ENCODE measurements at places on chromosomes 1 and 21.

DNA sequence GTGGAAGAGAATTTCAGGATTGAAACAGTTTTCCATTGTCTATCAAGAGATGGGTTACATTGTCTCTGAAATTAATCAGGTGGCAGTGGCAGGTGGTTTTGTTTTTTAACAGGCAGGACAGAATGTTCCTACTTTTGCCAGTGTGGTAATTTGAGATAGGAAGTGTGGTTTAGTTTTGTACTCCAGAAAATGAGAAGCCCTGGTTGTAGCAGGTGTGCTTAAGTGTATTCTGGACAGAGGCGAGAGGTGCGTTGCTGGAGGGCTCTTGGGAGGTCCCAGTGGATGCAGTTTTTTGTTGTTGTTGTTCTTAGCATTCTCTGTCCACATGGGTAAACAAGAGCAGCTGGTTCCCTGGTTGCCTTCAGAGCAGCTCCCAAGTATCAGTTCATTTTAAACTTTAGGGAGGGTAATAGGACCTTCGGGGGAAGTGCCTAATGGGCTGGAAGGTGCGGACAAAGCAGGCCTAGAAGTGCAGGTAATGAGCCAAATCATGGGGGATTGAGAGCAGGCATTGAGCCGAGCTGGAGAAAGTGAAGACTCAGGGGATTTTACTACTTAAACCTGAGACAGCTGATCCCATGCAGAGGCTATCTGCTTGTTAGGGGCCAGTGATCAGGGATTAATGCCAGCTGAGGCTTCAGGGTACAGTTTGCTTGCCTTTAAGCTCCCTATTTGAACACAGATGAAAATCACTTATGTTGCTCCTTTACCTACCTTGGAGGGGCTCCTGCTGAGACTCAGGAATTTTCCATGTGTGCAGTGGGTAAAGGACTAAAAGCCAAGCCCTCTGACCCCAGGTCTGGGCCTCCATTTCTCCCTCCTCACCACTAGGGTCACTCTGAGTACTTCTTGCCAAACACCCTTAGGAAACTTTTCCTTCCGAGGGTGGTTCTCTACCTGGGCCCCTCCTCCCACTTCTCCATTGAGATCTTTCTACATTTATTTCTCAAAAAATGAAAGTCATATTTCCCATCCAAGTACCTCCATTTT is 6.1 kb downstream of the PFKFB2 start:
- no peak for DNase-seq

DNA sequence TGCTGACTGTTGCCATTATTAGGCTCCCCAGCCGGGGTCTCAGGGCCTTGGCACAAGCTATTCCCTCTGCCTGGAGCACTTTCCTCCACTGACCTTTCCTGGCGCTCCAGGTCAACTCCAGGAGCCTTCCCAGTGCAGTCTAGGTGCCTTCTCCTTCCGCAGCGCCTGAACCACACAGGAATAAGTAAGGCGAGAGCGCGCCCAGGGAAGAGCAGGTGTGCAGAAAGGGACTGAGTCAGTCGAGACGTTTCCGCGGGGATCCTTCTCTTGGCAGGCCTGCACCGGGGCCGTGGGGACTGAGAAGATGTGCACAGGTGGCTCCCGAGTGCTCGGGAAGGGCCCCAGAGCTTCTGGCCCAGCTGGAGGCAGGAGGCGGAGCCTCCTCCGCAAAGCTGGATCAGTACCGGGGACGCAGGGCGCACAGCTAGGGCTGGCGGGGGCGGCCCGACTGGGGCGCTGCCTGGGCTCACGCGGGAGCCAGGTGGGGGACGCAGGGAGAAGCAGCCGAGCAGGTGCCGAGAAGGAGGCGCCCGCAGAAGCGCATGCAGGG is 765 bp upstream of the BMP8A start:
- no peak for DNase-seq

- DNase-seq, result no peak
These were observed 5.0 kb upstream of the H6PD start for GRCh38 chr1:9229549-9229948.

DNA sequence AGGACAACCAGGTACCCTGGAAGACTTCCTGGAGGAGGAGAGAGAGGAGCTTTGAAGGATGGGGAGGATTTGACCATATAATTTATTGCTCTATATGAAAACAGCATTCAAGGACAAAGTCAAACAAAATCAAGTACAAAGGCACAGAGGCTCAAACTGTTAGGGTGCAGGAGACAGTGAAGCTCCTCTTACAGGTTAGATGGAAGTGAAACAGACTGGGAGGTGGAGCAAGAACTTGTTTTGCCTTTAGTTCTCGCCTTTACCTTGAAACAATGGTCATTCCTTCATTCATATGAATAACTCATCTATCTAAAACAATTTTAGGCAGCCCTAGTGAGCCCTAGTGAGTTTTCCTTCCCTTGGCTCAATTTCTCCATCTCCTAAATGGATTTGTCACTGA is 199.6 kb downstream of the HIVEP3 start:
- no peak for DNase-seq

DNA sequence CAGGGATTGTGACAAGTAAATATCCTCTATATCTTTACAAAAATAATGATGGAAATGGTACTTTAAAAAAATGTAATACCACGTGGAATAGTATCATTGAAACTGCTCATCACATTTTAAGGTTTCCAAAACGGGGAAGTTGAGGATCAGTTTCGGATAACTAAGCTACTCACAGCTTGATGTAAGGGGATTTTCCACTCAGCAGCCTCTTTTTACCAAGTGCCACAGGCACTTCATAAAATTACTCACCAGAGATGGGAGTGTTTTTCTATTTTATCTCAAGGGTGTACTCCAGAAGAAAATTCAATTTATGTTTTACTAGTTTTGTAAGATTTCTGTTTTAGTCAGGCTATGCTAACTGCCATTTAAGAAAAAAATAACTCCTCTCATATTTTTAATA is 91.7 kb downstream of the TPR start:
- no peak for DNase-seq

GRCh38 chr1:167629681-167630567 is at the start of gene RCSD1:
RCSD1 (plus strand) TSS chr1:167630232; CDS start chr1:167630424, 192 bp downstream.
- no peak for DNase-seq

- DNase-seq, result no peak
These were observed 49.3 kb downstream of the GNB1 start for GRCh38 chr1:1841575-1841995.

- no peak for DNase-seq
These were observed at the start of gene EPHA10 for GRCh38 chr1:37764888-37765441. EPHA10 (minus strand) TSS chr1:37765120; CDS start chr1:37765066, 54 bp downstream.

- DNase-seq, result no peak
These were observed 7.1 kb downstream of the ZBTB21 start for GRCh38 chr21:42003051-42003461.

DNA sequence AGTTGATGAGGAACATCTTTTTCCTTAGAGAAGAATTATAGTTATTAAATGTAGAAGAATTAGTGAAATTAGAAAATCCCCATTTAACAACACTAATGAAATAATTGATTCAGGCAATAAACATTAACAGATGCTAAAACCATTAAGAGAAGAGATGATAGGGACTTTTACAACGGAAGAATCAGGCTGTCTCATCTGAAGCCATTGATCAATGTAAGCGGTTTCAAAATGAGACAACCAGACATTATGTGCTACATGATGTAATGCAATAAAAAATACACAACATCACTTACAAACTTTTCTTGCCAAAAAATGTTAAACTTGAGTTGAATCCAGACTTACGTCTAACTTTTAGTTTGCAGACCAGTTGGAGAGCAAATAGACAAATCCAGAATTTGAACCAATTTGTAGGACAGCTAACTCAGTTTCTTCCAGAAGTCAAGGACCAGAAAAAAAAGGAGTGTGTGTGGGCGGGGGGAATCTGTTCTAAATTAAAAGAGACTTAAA is 165.4 kb upstream of the DPT start:
- DNase-seq, result no peak

DNA sequence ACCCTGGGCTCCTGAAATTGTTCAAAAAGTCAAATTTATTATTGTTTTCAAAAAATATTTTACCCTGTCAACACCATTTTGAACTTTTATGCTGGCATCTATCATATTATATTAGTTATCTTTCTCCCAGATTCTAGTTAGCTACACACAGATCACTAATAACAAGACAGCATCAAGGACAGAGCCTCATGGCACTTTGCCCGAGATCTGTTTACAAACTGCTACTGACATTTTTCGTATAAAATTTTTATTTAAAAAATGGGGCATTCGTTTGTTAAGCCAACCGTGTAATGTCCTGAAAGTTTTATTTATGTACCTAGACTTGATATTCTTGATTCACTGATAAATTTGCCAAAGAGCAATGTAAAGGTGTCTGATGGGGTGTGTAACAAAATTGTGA is 78.1 kb downstream of the PLPPR5 start:
- DNase-seq, result no peak

- DNase-seq, result no peak
These were observed 15.8 kb upstream of the SCYL3 start for GRCh38 chr1:169909499-169909898.

GRCh38 chr1:24931468-24932231 is 1.6 kb upstream of the RUNX3 start:
- DNase-seq, result no peak

GRCh38 chr1:67908250-67908936 is 75.1 kb upstream of the GNG12 start:
- no peak for DNase-seq

GRCh38 chr1:218209351-218209861 is 75.7 kb upstream of the RRP15 start:
- no peak for DNase-seq

DNA sequence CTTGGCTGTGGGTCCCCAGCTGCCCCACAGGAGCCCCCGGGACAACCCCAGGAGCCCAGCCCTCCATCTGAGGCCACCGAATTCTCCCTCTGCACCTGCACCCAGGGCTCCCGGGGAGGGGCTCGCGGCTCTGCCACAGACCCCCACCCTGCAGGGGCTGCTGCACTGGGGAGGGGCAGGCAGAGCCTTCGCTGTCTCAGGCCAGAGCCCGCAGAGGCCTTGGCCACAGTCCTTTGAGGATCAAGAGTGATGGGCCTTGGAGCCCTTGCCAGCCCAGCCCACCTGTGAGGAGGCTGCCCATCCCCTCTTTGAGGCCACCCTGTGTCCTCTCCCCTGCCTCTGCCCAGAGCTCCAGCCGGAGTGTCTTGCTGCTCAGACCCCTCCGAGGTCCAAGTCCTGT is 6.5 kb downstream of the PERM1 start:
- DNase-seq, result no peak

- DNase-seq, result no peak
These were observed 657.4 kb upstream of the ADGRL4 start for GRCh38 chr1:79663916-79664315.

GRCh38 chr1:29695803-29696202 is 459.5 kb downstream of the PTPRU start:
- DNase-seq, result no peak

- no peak for DNase-seq
These were observed 19.2 kb upstream of the PEX10 start for GRCh38 chr1:2431518-2431917.

- no peak for DNase-seq
These were observed 745 bp upstream of the ANP32E start for GRCh38 chr1:150236614-150237100.

DNA sequence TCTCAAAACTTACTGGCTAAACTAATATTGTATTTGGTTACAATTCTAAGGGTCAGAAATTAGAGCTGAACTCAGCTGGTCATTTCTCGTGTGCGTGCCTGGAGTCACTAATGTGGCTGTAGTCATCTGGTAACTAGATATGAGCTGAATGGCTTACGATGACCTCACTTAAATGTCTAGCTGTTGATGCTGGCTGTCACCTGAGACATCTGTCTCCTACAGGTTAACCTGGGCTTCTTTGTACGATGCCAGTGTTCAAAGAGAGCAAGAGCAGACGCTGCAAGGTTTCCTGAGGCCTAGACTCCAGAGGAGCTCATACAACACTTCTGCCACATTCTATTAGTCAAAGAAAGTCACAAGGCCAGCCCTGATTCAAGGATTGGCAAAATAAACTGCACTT is 17.1 kb upstream of the ALG6 start:
- no peak for DNase-seq

DNA sequence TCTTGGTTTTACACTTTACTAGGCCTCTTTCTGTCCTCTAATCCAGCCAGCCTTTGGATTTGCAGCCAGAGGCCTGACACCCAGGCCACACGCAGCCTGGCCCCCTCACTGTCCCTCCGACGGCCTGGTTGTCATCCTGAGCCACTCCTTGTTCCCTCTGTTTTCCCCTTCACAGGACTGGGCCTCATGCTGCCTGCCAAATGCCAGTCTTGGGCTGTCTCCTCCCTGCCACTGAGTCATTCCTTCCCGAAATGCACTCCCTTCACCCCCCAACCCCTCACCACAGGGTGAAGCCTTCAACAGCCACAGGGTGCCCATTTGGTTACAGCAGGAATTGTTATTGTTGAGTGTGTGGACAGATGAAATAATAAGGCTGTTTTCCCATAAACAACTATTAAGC is 21.3 kb downstream of the ACOT11 start:
- no peak for DNase-seq

DNA sequence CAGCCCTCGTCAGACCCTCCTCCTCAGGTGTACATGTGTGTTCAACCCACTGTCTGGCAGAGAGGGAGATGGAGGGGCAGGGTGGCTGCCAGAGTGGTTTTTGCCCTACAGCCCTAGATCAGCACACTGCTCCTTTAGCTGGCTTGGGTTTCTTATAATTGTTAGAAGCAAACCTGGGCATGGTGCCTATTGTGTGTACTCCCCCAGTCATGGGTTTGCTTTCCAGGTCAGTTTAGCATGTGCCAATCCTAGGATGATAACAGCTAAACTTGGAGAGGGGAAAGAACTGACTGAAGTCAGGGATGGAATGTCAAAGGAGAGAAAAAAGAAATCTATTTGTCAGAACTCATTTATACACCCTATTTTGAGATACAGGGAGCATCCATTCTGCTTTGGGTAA is 63.3 kb downstream of the UCK2 start:
- no peak for DNase-seq

DNA sequence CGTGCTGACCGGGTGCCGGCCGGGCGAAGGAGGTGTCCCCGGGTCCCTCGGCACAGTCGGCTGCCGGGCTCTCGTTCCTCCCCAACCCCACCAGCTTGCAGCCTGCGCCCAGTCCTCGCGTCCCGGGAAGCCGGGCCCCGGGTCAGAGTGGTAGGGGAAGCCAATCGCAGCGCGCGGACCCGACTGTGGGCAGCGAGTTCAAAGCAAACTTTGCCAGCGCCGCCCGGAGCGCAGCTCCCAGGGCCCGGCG is 328 bp downstream of the MYCL start:
- DNase-seq, result no peak

- no peak for DNase-seq
These were observed 39.8 kb downstream of the TGFBR3 start for GRCh38 chr1:91846007-91846638.

DNA sequence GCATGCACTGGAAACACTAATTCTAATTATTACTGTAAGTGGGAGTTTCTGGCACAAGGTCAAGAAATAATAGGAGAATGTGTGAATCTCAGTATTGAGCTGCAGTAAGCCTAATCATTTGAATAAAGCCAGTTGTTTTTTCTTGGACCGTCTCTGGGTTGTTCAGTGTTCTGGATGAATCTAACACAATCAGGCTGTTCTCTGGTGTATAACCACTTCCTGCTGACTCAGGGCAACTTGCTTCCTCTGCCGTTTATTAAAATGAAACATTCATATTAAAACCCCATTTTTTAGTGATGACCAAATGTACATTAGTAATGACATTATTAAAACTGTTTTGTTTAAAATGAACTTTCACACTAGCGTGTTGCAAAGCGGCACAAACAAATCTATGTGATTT is 273.1 kb upstream of the SNX7 start:
- no peak for DNase-seq

- DNase-seq, result no peak
These were observed 3.4 kb downstream of the PRPF38B start for GRCh38 chr1:108695535-108695934.
